Mucosa of gallbladder (tissue), 1 donor: ENCODE measurements at places on chromosomes 7 and 10. TPM values are rescaled to one million over a fixed set of nuclear protein-coding genes. Genes with fewer than 3 reads are reported as not detected.
A peak's percentile ranks its signal among the peaks of the same experiment; 100 is the strongest.

- no peak for DNase-seq
Observed at GRCh38 chr7:12719141-12719919, 31.9 kb downstream of the ARL4A start.

The TET1 gene
- 3.1 TPM for total RNA-seq

- DNase-seq, result no peak
Observed at GRCh38 chr7:34463830-34464229, 194.2 kb upstream of the NPSR1 start.

- no peak for DNase-seq
Observed at GRCh38 chr10:130786365-130786966, 525.1 kb downstream of the TCERG1L start.

DNA sequence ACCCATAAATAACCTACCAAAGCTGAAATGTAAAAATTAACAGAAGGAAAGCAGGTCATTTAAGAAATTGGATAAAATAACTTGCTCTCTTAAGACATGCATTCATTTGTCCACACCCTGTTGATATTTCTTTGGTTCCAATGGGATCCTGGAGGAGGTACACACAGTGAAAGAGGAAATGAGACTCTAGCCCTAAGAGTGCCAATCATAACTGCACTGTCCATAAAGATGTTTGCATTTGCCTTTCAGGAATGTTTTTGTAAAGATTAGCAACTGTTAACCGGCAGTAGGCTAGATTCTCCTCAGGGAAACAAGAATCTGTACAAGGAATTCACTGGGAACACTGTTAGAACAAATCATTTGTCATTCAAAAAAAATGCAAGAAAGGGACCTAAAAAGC lies 61.0 kb downstream of the MEOX2 start:
- DNase-seq, result no peak

- no peak for DNase-seq
Observed at GRCh38 chr10:120177330-120177729, 279.7 kb upstream of the PLPP4 start.

- DNase-seq, result no peak
Observed at GRCh38 chr10:126373147-126373546, 15.1 kb downstream of the ADAM12 start.

- DNase-seq, result no peak
Observed at GRCh38 chr7:20249920-20250319, 32.7 kb upstream of the MACC1 start.

GRCh38 chr7:101250324-101250723 lies 5.4 kb upstream of the FIS1 start:
- DNase-seq, result no peak

The SPAM1 gene
- total RNA-seq, result not detected

- peak; percentile 82 for DNase-seq
Observed at GRCh38 chr10:34124522-34125035, 690.5 kb downstream of the PARD3 start.

The ZNF365 gene
- 0.40 TPM for total RNA-seq

DNA sequence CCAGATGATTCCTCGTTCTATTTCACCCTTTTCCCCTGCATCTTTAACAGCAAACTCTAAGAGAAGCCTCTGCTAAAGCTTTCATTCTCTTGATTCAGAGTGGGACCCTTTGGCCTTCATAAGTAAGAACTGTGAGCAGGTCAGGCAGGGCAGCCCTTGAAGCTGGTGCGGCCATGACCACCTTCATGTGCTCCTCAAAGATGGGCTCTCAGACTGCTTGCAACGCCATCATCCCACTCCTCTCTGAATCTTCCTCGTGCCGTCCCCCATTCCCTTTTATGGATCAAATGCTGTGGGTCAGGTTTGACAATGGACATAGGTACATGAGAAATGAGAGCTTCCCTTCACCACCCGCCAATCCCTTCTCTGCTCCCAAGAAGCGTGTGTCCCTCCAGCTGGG lies 207.4 kb downstream of the TCF7L2 start:
- no peak for DNase-seq

The ZP3 gene
- total RNA-seq, result 5.6 TPM

- DNase-seq, result no peak
Observed at GRCh38 chr10:12179606-12180170, 16.0 kb downstream of the NUDT5 start.

The NAT16 gene
- total RNA-seq, result not detected

DNA sequence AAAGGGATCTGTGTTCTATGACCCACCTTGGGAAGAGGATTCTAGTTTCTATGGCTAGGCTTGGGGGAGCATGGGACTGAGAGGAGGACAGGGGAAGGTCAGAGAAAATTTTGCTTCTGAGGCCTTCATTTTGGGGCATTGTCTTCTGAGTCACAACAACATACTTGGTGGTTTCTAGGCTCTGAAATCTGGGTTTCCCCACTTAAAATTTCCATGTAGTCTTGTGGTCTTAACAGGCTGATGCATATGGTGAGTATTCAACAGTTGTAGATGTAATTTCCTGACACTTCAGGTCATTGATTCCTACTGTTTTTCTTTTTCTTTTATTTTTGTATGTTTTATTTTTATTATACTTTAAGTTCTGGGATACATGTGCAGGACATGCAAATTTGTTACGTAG lies 88.5 kb downstream of the ANKRD7 start:
- DNase-seq, result no peak

The UTF1 gene
- not detected for total RNA-seq

- no peak for DNase-seq
Observed at GRCh38 chr7:104851268-104851667, 162.7 kb upstream of the KMT2E start.

DNA sequence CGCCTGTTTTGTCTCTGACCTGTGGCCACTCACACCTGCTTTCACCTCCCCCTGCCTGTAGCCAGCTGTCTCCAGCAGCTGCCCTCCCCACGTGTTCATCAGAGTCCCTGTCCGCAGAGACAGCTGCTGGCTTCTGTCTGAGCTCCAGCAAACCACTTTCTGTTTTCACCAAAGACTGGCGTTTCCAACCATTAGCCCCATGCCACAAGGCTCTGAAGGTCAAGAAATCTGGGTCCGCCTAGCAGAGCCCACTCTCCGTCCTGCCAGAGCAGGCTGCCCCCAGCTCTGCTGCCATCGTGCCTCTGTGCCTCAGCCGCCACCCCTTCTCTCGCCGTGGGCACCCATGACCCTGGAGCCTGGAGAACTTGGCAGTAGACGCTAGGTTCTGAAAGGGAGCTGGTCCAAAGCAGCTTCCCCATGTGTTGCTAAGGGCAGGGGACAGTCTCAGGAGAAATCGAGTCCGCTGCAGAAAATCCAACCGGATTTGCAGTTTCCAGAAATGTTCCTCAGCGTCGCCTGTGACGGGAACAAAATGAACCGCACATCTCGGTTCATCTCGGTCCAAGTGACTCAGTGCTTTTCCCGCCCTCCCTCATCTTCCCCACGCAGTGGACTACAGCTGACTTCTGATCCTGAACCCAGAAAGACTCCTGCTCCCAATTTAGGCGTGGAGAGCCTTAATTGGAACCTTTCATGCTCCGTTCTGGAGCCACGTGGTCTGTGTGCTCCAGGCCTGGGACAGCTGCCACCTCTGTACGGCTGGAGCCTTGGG lies 28.0 kb downstream of the TMEM120A start:
- DNase-seq, result peak; percentile 50
